Pons (tissue), 1 donor: ENCODE measurements at places on chromosomes 12 and 14.

DNA sequence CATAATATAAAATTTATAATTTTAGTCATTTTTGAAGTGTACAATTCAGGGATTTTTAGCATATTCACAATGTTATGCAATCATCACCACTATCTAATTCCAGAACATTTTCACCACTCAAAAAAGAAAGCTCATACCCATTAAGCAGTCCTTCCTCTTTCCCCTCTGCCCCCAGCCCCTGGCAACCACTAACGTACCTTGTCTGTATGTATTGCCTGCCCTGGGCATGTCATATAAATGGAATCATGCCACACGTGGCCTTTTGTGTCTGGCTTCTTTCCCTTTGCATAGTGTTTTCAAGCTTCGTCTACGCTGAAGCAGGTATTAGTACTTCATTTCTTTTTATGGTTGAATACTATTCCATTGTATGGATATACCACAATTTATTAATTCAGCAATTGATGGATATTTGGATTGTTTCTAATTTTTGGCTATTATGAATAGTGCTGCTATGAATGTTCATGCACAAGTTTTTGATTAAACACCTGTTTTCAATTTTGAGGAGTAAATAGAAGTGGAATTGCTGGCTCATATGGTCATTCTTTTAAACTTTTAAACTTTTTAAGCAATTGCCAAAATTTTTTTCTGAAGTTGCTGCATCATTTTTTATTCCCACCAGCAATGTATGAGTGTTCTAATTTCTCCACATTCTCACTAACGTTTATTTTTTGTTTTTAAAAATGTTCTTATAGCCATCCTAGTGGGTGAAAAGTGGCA, 1.6 kb upstream of the SSTR1 start:
- DNase-seq: no peak

GRCh38 chr12:41919048-41919447, 225.6 kb downstream of the GXYLT1 start:
- DNase-seq: no peak

- no peak for DNase-seq
These were observed 319.7 kb upstream of the LRIG3 start for GRCh38 chr12:59240048-59240447.

DNA sequence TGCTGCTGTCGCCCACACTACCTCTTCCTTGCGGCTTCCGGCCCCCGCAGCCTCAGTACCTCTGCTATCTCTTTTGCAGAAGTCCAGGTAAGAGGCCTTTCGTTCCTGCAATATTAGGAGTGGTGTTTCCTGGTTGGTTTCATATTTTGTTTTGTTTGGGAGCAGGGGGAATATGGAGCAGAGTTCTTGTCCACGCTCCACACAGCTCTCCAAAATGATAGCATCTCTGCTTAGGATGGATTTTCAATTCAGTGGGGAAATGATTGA, 768 bp downstream of the OXA1L start:
- no peak for DNase-seq

DNA sequence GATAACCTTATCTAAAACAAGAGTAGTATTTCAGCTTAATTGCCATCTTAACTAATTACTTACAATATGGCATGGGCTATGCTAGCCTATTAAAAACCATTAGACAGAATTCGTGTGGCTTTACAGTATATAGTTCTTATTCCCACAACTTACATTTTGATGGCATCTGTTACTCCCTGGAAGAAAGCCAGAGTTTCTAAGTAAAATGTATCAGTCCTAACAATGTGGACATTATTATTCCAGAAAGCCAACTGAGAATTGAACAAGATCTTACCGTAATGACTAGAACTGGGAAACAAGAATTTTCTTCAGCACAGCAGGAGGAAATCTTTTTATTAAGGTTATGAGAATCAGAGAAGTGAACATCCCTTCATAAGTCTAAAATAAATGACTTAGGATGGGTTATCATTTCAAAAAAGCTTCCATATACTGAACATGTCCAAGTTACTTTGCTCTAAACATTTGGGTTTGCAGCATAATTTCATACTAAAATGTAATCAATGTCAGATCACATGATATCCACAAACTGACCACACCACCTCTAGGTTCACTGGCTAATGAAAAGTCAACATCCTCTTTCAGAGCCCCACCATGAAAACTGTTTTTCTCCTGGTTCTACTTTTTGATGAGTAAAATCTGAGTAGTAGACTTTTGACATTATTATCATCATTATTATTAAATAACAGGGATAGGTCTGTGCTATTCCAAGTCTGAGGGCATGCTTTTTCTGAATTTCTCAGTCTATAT, 179.7 kb downstream of the SSPN start:
- DNase-seq: no peak
